ENCODE measurements at places on chromosomes 1 and 21. TPM values are rescaled to one million over a fixed set of nuclear protein-coding genes. Genes with fewer than 3 reads are reported as not detected.

TRAF3IP3 gene
- 0.12 TPM for polyA plus RNA-seq

TMEM82 gene
- not detected for polyA plus RNA-seq

ORC1 gene
- polyA plus RNA-seq, result 6.3 TPM

PLA2G2A gene
- not detected for polyA plus RNA-seq

PAX7 gene
- polyA plus RNA-seq, result not detected

CD2 gene
- polyA plus RNA-seq, result not detected

C8A gene
- not detected for polyA plus RNA-seq

KLHDC9 gene
- 0.70 TPM for polyA plus RNA-seq

TAS1R1 gene
- polyA plus RNA-seq, result 0.05 TPM

CHD5 gene
- polyA plus RNA-seq, result 0.09 TPM

ADAMTS5 gene
- polyA plus RNA-seq, result 0.58 TPM

TDRD5 gene
- not detected for polyA plus RNA-seq

AADACL4 gene
- polyA plus RNA-seq, result not detected

TRIM67 gene
- polyA plus RNA-seq, result not detected

All from IMR-90 (cell line).